ENCODE measurements at places on chromosomes 7 and 10.

- DNase-seq: no peak
These were observed 56.2 kb upstream of the CACUL1 start for GRCh38 chr10:118810796-118811505.

DNA sequence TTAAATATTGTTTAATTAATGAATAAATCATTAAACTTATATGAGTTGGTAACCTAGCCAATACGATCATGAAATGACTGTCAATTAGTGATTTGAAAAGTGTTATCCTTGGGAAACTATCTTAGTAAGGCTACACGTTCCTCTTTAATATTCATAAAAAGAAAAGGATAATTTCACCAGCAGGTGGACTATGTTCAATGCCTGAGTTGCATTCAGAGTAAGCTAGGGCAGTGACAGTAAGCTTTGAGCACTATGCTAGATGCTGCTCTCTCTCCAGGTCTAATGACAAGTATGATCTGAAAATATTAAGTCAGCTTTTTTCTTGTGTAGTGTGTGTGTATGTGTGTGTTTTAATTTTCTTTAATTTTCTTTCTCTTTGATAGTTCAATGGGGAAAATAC lies 486.3 kb upstream of the PCDH15 start:
- DNase-seq: no peak

- DNase-seq: peak; percentile 42
These were observed 1.1 kb downstream of the PLXDC2 start for GRCh38 chr10:19817231-19817933.

DNA sequence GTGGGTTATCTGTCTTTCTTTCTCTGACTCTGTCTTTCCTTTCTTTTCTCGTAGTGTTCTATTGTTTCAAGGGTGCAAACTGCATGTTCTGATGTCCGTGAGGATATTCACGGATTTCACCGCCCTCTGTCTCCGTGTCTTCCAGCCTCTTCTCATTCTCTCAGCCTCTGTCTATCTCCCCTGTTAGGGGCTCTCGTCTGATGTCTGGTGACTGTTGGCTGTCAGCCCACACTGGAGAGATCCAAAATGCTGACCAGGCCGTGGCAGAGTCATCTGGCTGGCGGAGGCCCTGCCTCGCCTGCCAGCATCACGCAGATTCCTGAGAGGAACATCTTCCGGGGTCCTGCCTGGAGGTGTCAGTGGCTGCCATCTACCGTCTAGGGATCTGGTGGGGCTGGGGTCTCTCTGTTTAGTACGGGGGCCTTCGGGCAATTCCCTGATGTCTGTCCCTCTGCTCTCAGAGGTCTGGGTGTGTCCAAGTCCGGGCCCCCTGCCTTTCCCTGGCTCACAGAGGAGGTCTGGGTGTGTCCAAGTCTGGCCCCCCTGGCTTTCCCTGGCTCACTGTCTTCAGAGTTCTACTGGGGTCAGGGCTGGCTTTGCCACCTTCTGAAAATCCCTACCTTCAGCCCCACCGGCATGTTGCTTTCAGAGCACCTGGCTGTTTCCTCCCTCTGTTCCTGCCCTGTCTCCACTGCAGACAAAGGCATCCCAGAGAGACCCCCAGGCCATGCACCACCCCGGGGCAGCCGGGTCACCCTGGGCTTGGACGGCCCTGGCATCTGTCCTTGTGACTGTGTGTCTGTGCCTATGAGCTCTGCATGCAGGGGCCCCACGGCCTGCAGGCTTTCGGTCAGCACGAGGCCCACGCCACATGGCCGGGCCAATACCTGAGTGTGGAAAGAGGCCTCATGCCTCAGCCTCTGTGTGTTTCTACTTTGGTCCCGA lies 14.0 kb upstream of the SCART1 start:
- DNase-seq: no peak

- DNase-seq: no peak
These were observed 44.0 kb upstream of the CAV2 start for GRCh38 chr7:116455499-116455898.

GRCh38 chr10:124611738-124612137 lies 132.4 kb downstream of the FAM53B start:
- peak; percentile 83 for DNase-seq

DNA sequence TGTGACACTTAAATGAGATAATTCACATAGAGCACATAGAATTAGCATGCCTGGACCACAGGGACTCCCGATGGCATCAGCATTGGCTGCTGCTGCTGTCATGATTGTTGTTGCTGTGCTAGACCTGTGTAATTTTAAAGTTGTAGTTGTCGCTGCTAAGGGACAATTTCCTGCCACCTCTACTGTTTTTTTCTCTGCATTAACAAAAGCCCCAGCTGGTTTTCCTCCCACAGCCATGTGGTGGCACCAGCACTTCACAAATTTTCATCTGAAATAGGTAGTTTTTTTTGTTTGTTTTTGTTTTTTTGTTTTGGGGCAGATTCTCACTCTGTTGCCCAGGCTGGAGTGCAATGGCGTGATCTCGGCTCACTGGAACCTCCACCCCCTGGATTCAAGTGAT lies 25.4 kb upstream of the PRXL2A start:
- peak; percentile 80 for DNase-seq

DNA sequence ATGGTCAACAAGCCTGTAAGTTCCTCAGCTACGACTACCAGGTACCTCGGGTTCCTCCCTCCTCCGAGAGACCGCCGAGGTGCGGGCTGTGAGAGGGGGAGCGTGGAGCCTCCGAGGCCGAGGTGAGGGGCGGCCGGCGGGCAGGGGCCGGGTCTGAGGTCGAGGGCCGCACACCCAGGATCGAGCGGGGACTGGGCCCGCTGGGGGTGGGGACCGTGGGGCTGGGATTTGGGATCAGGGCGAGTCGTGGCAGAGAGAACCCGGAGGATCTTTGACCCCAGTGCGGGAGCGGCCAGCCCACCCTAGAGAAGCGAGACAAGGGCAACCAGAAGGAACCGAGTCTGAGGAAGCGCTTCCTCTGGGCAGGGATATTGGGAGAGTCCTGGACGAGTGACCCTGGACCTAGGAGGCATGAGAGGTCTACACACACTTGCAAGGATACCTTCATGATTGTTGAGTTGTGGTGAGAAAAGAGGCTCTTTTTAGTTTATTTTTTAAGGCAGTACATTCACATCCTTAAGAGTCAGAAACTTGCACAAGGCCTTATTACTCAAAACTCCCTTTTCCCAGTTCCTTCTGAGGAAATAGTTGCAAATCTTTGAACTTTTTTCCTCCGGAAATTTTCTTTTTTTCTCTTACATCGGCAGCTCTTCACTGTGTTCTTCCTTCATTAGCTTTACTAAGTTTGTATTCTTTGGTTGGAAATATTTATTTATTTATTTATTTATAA lies 395 bp downstream of the ZNF487 start:
- DNase-seq: no peak

DNA sequence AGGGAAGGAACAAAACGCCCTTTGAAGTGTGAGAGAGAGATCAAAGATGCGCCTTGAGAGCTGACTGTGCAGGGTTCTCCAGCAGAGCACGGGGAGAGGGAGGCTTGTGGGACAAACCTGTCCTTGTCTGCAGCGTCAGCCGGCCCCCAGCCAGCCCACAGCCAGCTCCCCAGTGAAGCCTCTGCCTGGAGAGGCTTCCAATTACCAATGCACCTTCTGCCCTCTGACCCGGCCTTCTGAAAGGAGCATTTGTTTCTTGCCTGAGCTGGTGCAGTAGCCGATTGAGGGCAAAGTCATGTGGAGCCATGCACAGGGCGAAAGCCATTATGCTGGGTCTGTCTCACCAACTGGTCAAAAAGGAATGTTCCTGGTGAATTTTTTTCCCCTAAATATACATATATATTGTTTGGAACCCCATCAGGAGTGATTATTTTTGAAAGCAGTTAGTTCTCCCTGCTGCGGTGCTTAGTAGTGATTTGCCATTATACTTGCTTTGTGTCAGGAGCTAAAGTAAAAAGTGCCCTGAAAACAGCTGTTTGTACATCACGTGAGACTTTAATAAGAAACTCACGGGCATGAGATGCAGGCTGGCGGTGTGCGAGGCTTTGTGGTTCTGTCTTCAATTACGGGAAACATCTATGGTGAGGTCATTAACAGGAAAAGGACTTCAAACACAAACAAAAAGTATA lies 268.6 kb downstream of the KLF6 start:
- no peak for DNase-seq

DNA sequence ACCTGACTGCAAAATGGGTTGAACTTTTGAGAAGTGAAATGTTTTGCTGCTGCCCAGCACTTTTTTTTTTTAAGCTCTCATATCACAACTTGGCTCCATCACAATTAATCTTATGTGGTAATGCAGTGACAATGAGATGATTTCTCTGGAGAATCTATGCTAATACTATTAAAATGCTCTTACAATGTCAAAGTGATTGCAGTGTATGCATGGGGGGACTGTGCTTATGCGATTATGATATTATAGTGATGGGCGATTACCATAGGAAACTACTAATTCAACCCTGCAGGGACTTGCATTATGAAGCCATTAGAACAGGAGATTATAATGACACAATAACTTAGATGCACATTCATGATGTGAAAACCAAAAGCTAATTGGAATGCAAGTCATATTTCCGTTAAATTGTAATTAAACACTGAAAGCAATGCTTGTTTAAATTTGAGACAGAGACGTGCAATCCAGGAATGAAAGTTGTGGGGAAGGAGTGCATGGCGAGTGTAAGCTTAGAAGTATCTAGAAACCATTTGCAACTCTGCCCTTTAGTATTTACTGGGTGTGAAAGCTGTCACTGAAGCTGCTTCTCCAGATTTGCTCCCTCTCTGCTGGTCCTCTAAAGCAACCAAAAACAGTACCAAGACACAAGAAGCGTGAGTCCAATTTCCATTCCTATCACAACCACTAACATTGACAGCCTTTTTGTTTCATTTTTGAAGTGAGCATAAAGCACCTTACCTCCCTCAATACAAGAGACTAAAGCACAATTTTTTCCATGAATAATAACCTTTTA lies 21.6 kb downstream of the PTER start:
- no peak for DNase-seq

- DNase-seq: no peak
These were observed 724.2 kb upstream of the CELF2 start for GRCh38 chr10:10293481-10293951.

DNA sequence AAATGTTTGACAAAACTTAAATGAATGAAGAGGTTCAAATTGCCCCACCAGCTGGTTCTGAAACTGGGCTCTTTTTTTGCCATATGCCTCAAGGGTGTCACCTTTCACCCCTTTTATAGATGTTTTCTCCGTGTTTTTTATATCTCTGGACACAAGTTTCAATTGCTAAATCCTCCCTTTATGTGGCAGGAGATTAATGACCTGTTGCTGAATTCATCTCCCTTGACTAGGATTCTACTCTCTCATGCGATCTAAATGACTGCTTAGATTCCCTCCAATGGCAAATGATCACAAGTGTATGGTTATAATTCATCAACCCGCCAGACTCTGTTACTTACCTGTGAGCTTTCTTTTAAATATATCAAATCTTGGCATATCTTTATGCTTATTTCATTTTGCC lies 677.0 kb upstream of the POT1 start:
- DNase-seq: no peak

DNA sequence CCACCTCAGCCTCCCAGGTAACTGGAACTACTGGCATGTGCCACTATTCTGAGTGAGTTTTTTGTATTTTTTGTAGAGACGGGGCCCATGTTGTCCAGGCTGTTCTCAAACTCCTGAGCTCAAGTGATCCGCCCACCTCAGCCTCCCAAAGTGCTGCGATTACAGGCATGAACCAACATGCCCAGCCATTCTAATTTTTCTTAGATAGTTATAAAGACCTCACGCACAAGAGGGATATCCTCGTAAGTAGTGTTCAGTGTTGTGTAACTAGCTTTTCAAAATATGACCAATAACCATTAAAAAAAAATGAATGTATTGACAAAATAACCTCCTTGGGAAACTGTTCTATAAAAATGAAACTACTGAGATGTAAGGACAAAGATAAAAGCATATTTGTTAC lies 90.5 kb upstream of the FERD3L start:
- DNase-seq: no peak

DNA sequence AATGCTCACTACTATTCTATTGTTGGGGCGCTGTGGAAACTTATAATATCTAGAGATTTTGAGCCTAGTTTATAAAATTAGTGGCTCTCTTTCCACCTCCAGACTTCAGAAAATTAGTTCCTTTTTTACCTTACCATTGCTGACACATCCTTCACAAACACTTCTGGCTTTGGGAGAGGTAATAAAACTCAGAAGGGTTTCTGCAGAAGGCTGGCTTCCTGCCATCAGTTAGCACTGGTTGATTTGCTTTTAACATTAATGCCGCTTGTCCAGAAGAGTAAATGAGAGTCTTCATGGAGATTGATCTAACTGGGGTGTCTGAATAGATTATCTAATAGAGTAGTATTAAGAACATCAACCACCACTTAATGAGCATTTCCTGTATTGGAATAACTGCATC lies 20.3 kb downstream of the ACSM6 start:
- DNase-seq: no peak

DNA sequence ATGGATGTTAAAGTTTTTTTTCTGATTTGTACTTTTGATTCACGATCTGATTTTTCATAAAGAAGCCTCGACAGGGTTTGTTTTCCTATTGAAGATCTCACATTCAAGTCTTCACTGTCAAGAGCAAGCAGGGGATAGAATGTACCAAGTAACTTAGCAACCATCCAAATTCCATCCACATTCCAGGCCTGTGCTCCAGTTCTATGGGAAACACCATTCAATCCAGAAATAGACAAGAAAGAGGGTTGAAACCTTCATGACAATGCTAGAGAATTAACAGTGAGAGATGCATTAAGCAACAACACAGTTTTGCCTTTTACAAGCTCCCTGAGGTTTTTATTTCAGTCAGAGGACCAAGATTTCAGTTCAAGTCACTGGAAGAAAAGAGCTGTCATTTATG lies 300.2 kb downstream of the NEBL start:
- no peak for DNase-seq

GRCh38 chr10:115649217-115649616 lies 556.1 kb downstream of the ATRNL1 start:
- no peak for DNase-seq

GRCh38 chr7:2513702-2514101 lies 5.9 kb upstream of the LFNG start:
- no peak for DNase-seq

DNA sequence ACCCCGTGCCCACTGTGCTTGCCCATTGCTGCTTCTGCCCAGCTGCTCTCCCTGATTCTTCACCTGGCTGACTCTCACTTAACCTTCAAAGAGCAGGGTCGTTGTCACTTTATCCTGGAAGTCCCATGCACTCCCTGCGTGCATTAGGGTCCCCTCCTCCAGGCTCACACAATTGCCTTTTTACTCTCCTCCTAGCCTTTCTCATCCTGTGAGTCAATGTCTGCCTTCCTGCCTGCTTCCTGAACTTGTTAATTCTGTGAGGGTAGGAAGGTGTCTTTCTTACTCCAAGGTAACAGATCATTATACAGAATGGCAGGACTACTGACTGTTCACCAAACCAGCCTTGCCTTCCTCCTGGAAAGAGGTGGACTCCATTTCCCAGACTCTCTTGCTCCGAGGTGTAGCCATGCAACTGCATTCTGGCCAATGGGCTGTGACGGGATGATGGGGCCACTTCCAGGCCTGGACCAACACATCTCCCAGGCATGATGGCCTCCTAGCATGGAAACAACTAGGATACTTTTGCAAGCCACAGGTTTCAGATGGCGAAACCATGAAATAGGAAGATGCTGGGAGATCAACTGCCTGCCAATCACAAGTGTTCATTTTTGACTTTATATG lies 54.7 kb downstream of the ARHGAP22 start:
- DNase-seq: no peak

GRCh38 chr10:11295492-11295891 lies 277.8 kb downstream of the CELF2 start:
- no peak for DNase-seq
